ENCODE measurements at places on chromosomes 6 and 20.

- no peak for DNase-seq
- peaks cover 1% of the 10 kb centered on the region for H3K36me3 ChIP-seq
- no peak overlapping the region for H3K4me3 ChIP-seq
- H3K27ac ChIP-seq, result no peak overlapping the region
- peaks cover 8% of the 10 kb centered on the region for H3K4me1 ChIP-seq
Observed at GRCh38 chr6:107806691-107807090, 17.4 kb downstream of the SCML4 start.

- DNase-seq, result no peak
- peaks cover 26% of the 10 kb centered on the region for H3K4me1 ChIP-seq
- H3K27me3 ChIP-seq, result peaks cover 81% of the 10 kb centered on the region
- peak overlapping the region; percentile 24 for H3K4me3 ChIP-seq
- no peak overlapping the region for H3K27ac ChIP-seq
Observed at GRCh38 chr6:137497721-137498463, 3.7 kb upstream of the OLIG3 start.

GRCh38 chr6:147285087-147285855, 81.1 kb downstream of the STXBP5 start:
- H3K4me1 ChIP-seq, result peaks cover 25% of the 10 kb centered on the region
- H3K27me3 ChIP-seq, result no peaks in the 10 kb centered on the region
- H3K27ac ChIP-seq, result no peak overlapping the region
- H3K36me3 ChIP-seq, result peaks cover 24% of the 10 kb centered on the region

- no peaks in the 10 kb centered on the region for H3K27me3 ChIP-seq
- no peak overlapping the region for H3K4me3 ChIP-seq
- peaks cover 6% of the 10 kb centered on the region for H3K4me1 ChIP-seq
- no peaks in the 10 kb centered on the region for H3K36me3 ChIP-seq
- H3K27ac ChIP-seq, result no peak overlapping the region
Observed at GRCh38 chr6:109318328-109318876, 63.9 kb downstream of the CD164 start.

DNA sequence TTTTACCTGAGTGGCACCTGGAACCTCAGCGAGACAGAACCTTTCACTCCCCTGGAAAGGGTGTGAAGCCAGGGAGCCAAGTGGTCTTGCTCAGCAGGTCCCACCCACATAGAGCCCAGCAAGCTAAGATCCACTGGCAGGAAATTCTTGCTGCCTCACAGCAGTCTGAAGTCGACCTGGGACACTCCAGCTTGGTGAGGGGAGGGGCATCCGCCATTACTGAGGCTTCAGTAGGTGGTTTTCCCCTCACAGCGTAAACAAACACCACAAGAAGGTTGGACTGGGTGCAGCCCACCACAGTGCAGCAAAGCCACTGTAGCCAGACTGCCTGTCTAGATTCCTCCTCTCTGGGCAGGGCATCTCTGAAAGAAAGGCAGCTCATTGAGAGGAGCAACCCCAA, 134.7 kb upstream of the RSPO3 start:
- H3K36me3 ChIP-seq, result no peaks in the 10 kb centered on the region
- no peaks in the 10 kb centered on the region for H3K27me3 ChIP-seq
- H3K4me3 ChIP-seq, result no peak overlapping the region
- DNase-seq, result no peak
- H3K27ac ChIP-seq, result no peak overlapping the region

DNA sequence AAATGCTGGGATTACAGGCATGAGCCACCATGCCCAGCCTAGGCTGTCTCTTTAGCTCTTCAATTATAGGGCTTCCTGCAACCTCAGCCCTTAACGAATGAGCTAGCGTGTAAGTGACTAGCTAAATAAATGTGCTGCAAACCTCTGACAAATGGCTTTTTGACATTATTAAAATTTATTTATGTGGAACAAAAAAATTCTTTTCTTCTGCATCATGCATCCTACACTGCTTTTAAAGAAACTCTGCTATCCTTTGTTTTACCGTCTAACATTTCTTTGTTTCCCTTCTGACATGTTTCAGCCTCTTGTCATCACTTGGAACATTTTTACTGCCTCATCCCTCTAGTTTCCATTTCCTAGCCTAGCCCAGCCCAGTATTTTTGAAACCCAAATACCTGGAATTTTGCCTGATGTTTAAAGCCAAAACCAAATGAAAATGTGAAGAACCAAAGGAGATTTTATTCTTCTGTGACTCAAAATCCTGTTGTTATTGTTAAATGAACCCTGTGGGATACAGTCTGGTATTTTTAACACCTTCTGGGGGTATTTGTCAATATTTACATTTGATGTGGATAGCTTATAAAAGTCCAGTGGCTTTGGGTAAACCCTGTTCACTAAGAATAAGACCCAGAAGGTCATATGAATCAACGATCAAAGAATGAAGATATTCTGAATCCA, 9.5 kb downstream of the NT5E start:
- H3K4me3 ChIP-seq, result no peak overlapping the region
- peak overlapping the region; percentile 76 for H3K27ac ChIP-seq
- peaks cover 15% of the 10 kb centered on the region for H3K36me3 ChIP-seq
- H3K4me1 ChIP-seq, result peaks cover 81% of the 10 kb centered on the region
- no peak for DNase-seq

GRCh38 chr20:4012589-4012988, 2.8 kb downstream of the RNF24 start:
- H3K27ac ChIP-seq, result no peak overlapping the region
- peaks cover 22% of the 10 kb centered on the region for H3K36me3 ChIP-seq
- no peaks in the 10 kb centered on the region for H3K27me3 ChIP-seq
- peaks cover 41% of the 10 kb centered on the region for H3K4me1 ChIP-seq

- DNase-seq, result no peak
- H3K27me3 ChIP-seq, result peaks cover 9% of the 10 kb centered on the region
- H3K4me3 ChIP-seq, result no peak overlapping the region
- no peak overlapping the region for H3K27ac ChIP-seq
Observed at GRCh38 chr20:44291754-44292153, 19.2 kb downstream of the FITM2 start.

GRCh38 chr20:10594296-10594868, 79.4 kb downstream of the JAG1 start:
- no peak overlapping the region for H3K4me3 ChIP-seq
- H3K27ac ChIP-seq, result no peak overlapping the region
- H3K4me1 ChIP-seq, result peaks cover 17% of the 10 kb centered on the region
- DNase-seq, result no peak
- no peaks in the 10 kb centered on the region for H3K27me3 ChIP-seq

GRCh38 chr20:49585585-49586245, 17.8 kb upstream of the PTGIS start:
- H3K4me3 ChIP-seq, result no peak overlapping the region
- DNase-seq, result no peak
- no peaks in the 10 kb centered on the region for H3K27me3 ChIP-seq
- peak overlapping the region; percentile 54 for H3K27ac ChIP-seq
- H3K4me1 ChIP-seq, result peaks cover 53% of the 10 kb centered on the region
- peaks cover 41% of the 10 kb centered on the region for H3K36me3 ChIP-seq

DNA sequence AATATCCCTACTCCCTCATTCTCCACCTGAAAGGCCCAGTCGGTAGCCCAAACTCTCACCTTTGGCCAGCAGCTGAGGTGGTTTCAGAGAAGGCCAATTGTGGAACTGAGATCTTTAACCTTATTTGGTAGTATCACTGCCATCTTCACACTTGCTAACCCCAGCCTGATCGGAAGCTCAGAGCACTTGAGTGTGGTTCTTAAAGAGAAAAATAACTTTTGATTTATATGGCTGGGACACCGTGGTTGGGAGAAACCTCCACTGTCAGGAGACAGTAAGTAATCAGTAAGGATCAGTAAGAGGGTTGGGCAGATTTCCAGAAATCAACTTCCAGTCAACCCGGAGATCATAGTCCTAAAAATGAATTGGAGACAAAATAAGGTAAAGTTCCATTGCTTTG, 22.8 kb upstream of the PRSS16 start:
- no peak overlapping the region for H3K4me3 ChIP-seq
- DNase-seq, result no peak
- peaks cover 56% of the 10 kb centered on the region for H3K27me3 ChIP-seq
- H3K4me1 ChIP-seq, result peaks cover 4% of the 10 kb centered on the region

DNA sequence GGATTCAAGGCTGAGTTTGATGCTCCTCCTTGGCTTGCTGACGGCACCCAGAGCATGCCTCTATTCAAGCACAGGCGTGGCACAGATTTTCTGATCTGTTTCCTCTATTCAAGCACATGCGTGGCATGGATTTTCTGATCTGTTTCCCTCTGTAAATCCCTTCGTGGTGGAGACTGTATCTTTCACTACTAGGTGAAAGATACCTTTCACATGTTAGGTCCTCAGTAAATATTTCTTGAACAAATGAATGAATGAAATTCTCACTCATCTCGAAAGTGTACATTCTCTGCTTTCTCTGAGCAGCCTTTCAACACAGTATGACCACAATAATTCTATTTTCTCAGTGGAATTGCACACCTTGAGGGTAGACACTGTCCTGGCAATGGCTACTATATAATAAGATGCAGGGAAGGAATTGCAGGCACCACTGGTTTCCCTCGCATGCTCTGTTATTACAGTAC, 72.6 kb upstream of the F13A1 start:
- H3K4me3 ChIP-seq, result no peak overlapping the region
- no peaks in the 10 kb centered on the region for H3K4me1 ChIP-seq
- peaks cover 3% of the 10 kb centered on the region for H3K27me3 ChIP-seq
- H3K36me3 ChIP-seq, result no peaks in the 10 kb centered on the region

- H3K27me3 ChIP-seq, result peaks cover under 1% of the 10 kb centered on the region
- peaks cover 4% of the 10 kb centered on the region for H3K4me1 ChIP-seq
- H3K27ac ChIP-seq, result no peak overlapping the region
- no peak overlapping the region for H3K4me3 ChIP-seq
- no peaks in the 10 kb centered on the region for H3K36me3 ChIP-seq
Observed at GRCh38 chr6:89008001-89008814, 44.8 kb upstream of the RNGTT start.

DNA sequence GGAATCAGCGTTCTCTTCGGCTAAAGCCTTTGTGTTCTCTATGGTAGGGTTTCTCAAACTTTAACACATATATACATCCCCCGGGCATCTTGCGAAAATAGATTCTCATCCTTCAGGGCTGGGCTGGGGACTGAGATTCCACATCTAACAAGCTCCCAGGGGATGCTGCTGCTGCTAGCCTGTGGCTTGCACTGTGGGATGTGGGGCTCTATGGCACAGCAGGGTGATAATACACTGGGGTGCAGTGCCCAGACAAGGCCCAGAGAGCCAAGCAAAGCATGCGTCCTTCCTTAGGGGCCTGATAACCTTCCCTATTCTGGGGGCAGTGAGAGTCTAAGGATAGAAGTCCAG, 102.0 kb downstream of the LAMP5 start:
- DNase-seq, result no peak
- H3K36me3 ChIP-seq, result no peaks in the 10 kb centered on the region
- no peaks in the 10 kb centered on the region for H3K4me1 ChIP-seq
- no peak overlapping the region for H3K4me3 ChIP-seq

DNA sequence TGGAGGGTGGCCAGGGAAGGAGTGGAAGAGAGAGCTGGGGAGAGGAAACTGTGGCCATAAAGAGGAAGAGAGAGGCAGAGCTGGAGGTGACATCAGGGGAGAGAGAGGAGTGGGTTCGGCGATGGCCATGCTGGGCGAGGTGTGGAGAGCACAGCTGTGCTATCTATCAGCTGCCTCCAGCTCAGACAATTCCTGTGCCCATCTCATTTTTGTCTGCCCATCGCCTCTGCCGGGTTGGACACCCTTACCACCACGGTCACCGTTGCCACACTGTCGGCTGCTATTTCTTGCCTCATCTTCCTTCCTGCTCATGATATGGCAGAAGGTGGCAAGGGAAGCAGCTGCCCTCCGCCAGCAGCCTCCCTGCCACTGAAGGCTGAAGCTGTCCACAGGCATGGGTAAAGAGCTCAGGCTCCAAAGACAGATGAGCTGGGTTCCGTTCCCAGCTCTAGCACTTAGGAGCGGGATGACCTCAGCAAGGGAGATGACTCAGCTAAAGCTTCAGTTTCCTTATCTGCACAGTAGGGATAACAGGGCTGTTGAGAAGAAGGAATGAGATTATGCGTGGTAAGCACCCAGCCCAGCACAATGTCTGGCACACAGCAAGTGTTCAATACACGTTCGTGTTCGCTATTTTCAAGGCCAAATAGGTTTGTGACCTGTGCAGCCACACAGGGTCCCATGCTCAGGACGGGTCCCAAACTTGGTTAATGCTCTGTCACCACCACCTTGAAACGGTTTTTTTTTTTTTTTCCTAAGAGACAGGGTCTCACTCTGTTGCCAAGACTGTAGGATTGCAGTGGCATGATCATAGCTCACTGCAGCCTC, 21.9 kb upstream of the TAF8 start:
- peaks cover 67% of the 10 kb centered on the region for H3K4me1 ChIP-seq
- peak overlapping the region; percentile 75 for H3K4me3 ChIP-seq
- peak; percentile 33 for DNase-seq
- H3K27ac ChIP-seq, result peak overlapping the region; percentile 97
- no peaks in the 10 kb centered on the region for H3K27me3 ChIP-seq

GRCh38 chr6:11009353-11009752, 34.8 kb downstream of the ELOVL2 start:
- no peak overlapping the region for H3K27ac ChIP-seq
- DNase-seq, result no peak
- no peaks in the 10 kb centered on the region for H3K36me3 ChIP-seq
- peaks cover 20% of the 10 kb centered on the region for H3K27me3 ChIP-seq
- H3K4me1 ChIP-seq, result no peaks in the 10 kb centered on the region

DNA sequence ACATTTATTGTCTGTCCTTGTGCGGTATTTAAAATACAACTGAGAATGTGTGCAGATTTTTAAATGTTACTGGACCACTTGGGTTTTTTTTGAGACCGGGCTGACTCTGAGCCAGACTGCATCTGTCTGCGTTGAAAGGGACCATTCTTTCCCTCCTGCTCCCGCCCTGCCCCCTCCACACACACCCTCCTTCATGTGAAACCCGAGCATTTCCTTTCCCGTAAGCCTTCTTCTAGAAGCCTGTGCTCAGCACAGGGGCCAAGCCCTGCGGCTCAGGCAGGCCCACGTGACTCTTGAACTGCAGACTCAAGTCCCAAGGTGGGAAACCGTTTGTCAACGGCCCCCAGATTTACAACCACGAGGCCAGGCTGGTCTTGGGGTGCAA, 82.7 kb upstream of the FOXC1 start:
- H3K27me3 ChIP-seq, result peaks cover 12% of the 10 kb centered on the region
- H3K27ac ChIP-seq, result peak overlapping the region; percentile 62
- H3K4me3 ChIP-seq, result peak overlapping the region; percentile 46
- peaks cover 47% of the 10 kb centered on the region for H3K4me1 ChIP-seq
- DNase-seq, result peak; percentile 10

DNA sequence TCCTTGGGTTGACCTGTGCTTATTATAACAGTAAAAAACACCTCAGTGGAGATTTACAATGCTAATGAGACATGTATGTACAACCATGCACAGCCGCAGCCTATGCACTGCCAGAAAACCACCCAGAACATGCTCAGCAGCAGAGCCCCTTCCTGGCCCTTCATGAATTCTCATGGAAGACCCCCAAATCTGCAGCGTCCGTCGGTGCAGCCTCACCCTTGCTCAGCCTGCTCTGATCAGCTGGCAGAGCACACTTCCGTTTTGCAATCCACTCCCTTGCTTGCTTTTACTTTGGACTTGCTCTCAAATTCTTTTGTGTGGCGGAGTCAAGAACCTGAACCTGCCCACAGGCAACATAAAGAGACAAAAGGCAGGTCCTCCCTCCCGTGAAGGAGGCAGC, 378.2 kb upstream of the SULF2 start:
- no peak overlapping the region for H3K4me3 ChIP-seq
- H3K36me3 ChIP-seq, result no peaks in the 10 kb centered on the region
- no peaks in the 10 kb centered on the region for H3K4me1 ChIP-seq
- no peaks in the 10 kb centered on the region for H3K27me3 ChIP-seq
- no peak overlapping the region for H3K27ac ChIP-seq

Data from T-helper 2 cell treated with Interferon-gamma antibody and Interleukin-4, amounts not matched to agents 5 μg/mL and 100 μg/mL, for 36 hours (primary cell).